Eye (tissue), 1 donor: ENCODE measurements at places on chromosomes 1 and 21.

DNA sequence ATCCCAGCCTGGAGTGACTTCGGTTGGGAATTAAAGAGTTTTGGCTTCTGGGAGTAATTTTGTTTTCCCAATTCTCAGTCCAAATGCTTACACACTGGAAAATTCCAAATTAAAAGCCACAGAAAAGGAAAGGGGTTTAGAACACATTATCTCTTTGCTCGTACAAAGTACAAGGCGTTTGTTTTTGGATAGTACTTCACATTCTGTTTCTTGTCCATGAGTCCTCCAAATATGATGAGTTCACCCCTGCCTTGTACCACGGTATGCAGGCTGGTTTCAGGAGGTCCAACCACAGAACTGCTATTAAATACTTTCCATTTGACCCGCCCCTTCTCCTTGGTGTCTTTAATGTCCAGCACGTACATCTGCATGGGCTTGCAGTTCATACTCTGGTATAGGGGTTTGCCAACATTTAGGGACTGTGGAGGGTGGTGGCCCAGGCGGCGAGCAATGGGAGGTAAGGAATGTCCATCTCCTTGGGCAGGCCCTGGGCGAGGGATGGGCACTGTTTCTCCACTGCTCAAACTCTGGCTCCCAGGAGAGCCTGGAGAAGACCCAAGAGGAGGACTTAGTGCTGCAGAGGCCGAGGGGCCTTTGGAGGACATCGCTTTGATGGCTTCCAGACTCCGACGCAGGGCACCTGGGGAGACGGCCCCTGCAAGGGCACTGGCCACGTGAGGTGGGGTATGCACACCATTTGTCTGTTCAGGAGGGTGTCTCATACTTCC is 13.7 kb upstream of the CPLANE2 start:
- DNase-seq: no peak

DNA sequence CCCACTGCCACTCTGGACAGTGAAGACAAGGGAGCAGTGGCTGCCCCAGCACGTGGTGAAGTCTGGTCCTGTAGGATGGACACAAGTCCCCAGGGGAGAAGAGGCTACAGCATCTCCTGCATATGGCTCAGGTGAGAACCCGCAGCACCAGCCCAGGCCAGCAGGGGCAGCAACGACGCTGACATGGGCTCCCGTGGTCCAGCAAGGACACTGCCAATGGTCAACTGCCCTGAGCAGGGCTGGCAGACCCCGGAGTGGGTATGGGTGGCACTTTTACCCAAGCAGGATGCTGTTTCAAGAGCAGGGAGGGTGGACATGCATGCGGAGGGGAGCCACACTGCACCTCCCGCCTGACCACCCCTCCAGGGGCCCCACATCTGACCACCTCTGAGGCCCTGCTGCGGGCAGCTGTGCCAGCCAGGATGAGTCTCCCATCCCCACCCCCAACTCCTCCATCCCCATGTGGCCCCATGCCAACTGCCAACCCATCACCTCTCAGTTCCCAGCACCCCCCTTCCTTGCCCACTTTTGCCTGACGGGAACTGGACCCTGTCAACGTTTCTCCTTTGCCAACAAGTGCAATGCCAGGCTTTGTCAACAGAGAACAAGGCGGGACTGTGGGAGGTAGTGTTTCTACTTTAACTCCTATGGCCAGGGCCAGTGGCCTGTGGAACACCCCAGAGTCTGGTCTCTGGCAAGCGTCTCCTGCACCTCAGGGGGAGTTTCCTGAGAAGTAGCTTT is 8.6 kb downstream of the MORN1 start:
- peak; percentile 57 for DNase-seq

DNA sequence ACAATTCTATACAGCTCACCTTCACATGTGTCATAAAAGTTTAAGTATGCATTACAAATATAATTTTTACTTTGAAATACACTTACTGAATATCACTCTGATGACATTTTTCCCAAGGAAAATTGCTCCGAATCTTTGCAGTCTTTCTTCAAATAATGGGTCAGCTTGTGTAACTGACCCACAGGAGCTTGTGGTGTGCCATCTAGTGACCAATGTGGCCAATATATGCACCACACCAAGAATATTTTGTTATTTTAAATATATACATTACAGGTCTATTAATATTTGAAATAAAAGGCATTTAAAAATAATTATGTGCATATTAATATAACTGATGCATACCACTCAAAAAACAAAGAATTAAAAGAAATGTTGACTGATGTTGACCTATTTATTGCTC is 271.4 kb downstream of the TBX15 start:
- no peak for DNase-seq

DNA sequence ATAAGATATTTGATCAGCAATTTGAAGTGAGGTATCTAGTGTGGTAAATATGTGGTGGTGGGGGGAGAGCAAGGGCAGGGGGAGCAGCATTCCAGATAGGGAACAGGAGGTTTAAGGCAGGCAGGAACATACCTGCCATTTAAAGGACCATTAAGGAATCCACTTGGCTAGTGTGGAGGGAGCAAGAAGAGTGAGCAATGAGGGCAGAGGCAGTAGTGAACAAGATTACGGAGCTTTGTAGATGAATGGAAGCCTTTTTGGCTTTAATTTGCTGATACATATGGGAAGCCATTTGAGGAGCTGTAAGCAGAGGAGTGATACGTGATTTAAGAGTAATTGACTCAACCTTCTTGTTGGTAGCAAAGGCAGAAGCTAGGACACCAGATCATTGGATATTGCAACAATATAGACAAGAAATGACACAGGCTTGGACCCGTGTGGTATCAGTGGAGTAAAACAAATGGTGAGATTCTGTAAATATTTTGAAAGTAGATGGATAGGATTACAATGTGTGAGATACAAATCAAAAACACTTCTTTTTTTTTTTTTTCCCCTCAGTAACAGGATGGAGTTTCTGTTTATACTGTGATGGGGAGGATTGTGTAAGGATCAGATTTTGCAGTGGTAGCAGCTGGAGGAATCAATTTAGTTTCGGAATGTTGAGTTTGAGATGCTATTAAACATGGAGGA is 73.8 kb upstream of the B3GALT2 start:
- DNase-seq: no peak

- no peak for DNase-seq
Measured at GRCh38 chr1:110736900-110737605, 62.3 kb upstream of the KCNA3 start.

- DNase-seq: no peak
Measured at GRCh38 chr21:24223624-24224023, 1383.7 kb downstream of the MRPL39 start.

GRCh38 chr1:52551507-52552235 is 1.2 kb downstream of the TUT4 start:
- DNase-seq: peak; percentile 80

GRCh38 chr1:99599678-99600175 is 46.2 kb upstream of the PALMD start:
- no peak for DNase-seq
